Stimulated activated CD4-positive, alpha-beta T cell treated with anti-CD3 and anti-CD28 coated beads, Interleukin-1b, Interleukin-23, amount 100 ng/mL, for 48 hours (primary cell): ENCODE measurements at places on chromosomes 2 and 18.

- no peak for DNase-seq
These were observed 789.4 kb downstream of the LRP1B start for GRCh38 chr2:141341444-141341843.

DNA sequence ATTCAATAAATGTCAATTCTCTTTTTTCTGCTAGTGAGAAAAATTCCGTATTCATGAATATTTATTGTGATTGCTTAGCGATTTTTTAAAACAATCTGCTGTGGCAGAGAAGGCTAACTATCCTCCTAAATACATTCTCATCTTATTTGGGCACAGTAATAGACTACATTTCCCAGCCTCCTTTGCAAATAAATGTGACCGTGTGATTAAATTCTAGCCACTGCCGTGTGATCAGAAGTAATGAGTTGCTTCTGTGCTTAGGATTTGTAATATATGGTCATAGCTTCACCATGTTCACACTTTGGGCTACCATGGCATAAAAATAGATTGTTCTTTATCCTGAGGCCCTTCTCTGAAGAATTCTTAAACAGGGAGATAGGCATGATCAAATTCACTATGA, 179.6 kb downstream of the FAM124B start:
- no peak for DNase-seq

DNA sequence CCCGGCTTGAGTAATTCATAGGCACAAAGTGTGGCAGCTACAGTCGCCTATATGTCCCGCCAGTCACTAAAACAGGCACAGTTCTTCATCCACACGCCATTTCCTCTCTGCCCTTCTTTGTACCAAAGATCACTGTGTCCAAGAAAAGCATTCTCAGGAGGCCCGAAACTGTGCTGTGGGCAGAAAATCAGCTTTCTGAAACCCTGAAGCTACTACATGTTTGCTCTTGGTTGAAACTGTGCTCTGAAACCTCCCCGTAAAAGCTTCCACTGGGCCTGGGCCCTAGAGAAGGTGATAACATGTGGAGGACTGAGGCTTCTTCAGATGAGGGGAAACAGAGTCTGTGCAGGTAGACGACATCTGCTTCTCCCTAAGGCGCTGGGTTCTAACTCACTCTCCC, 75.6 kb upstream of the ID2 start:
- no peak for DNase-seq

DNA sequence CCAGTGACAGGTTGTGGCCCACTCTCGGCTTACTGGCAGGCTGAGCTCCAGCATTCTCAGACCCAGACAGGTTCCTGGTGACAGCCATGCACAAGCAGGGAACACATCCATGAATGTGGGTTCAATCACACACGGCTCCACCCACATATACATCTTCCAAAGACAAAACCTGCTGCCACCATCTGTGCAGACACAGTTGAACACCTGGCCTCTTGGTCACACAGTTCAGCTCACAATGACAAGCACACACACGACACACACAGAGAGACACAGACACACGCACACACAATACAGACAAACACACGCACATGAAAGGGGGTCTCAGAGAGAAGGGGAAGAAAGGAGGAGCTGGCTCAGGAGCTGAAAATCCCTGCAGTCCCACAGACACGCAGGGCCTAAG, 32.1 kb upstream of the PTMA start:
- DNase-seq, result no peak

DNA sequence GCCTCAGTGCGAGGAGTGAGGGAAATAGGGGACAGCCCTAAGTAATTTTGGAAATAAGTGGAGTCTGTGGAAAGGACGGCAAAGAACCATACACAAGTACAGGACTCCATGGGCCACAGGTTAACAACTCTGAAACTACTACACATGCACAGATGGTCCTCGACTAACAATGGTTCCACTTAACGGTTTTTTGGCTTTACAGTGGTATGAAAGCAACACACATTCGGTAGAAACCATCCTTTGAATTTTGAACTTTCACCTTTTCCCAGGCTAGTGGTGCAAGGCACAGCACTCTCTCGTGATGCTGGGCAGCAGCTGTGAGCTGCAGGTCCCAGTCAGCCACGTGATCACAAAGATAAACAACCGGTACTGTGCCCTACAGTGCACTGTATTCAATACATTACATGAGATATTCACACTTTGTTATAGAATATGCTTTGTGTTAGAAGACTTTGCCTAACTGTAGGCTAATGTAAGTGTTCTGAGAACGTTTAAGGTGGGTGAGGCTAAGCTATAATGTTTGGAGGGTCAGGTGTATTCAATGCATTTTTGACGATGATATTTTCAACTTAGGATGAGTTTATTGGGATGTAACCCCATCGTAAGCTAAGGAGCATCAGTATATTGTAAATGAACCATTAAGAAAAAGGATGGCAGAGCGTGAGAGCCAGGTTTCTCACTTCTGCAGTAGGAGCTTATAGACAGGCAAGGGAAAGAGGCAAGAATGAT, 44.6 kb downstream of the TBC1D8 start:
- DNase-seq, result no peak
